Heart left ventricle (tissue), 16 donors: ENCODE measurements at places on chromosomes 2 and 18. TPM values are rescaled to one million over a fixed set of nuclear protein-coding genes. Genes with fewer than 3 reads are reported as not detected.

Gene UGP2
- total RNA-seq, result 313 TPM

Gene LBX2
- total RNA-seq, result 1.7 TPM

Gene FAM237A
- total RNA-seq, result not detected

Gene FAM124B
- total RNA-seq, result 0.77 TPM

Gene DLX1
- total RNA-seq, result not detected

Gene FOXD4L1
- total RNA-seq, result not detected

Gene UGT1A3
- not detected for total RNA-seq

Gene ACMSD
- not detected for total RNA-seq

Gene CGREF1
- not detected for total RNA-seq

Gene TSPYL6
- total RNA-seq, result not detected

Gene GKN2
- total RNA-seq, result not detected

Gene KYNU
- total RNA-seq, result 1.2 TPM

Gene DSG1
- total RNA-seq, result 0.38 TPM

Gene SMPD4
- total RNA-seq, result 32.4 TPM

Gene MAPRE2
- total RNA-seq, result 190 TPM

Gene LYG1
- 0.42 TPM for total RNA-seq

Gene ZNF236
- total RNA-seq, result 13.5 TPM

Gene RAX
- not detected for total RNA-seq

Gene UBE2E3
- 50.7 TPM for total RNA-seq

Gene PLCL1
- 101 TPM for total RNA-seq

Gene SLC11A1
- total RNA-seq, result 10.1 TPM

Gene CYP26B1
- 1.9 TPM for total RNA-seq

Gene CAPN14
- total RNA-seq, result 0.08 TPM

Gene MZT2A
- 112 TPM for total RNA-seq

Gene GAREM1
- 13.5 TPM for total RNA-seq

Gene ZNF804A
- not detected for total RNA-seq

Gene ASB18
- total RNA-seq, result 12.7 TPM

Gene POMC
- 3.1 TPM for total RNA-seq

Gene MALT1
- 11.7 TPM for total RNA-seq

Gene DUSP11
- total RNA-seq, result 13.0 TPM

Gene SCG2
- not detected for total RNA-seq

Gene RGPD4
- total RNA-seq, result not detected

Gene REG3A
- total RNA-seq, result not detected

Gene RFTN2
- total RNA-seq, result 5.0 TPM

Gene REG1B
- not detected for total RNA-seq

Gene SEMA4C
- total RNA-seq, result 23.4 TPM

Gene FNDC4
- total RNA-seq, result 3.1 TPM

Gene NCKAP5
- total RNA-seq, result 9.3 TPM

Gene ADCYAP1
- not detected for total RNA-seq
